Mesothelial cell of epicardium (in vitro differentiated cells): ENCODE measurements at places on chromosomes 5 and 9.
A peak's percentile ranks its signal among the peaks of the same experiment; 100 is the strongest.

DNA sequence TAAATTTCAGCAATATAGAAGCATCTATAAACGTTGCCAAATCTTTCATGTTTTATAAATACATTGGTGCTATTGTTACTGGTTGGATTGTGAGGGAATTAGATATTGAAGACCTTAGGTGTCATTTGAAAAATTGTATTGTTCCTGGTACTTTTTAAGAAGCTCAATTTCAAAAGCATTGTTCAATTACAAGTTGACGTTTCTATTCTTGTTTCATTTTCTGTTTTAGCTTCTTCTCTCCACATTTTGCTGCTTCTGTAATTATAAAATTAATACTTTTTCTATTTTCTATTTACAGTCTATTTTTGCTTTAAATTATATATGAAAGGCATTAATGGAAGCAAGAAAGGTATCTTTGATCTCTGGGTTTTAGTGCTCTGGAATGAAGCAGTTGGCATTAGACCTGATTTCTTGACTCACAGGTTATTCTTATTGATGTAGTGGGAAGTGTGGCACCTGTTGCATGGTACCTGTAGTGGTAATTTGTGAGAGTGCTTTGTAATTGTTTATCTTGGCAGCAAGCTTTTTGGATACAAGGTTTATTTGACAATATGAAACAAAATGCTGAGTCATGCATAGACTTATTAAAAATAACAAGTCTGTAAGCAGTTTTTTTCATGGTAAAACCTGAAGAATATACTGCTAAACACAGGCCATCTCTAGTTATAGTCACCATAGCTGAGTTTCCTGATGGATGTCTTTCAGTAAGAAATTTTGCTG lies 13.2 kb downstream of the MACIR start:
- H3K27ac ChIP-seq = peak overlapping the region; percentile 60
- H3K36me3 ChIP-seq = peaks cover 8% of the 10 kb centered on the region
- DNase-seq = no peak
- peaks cover 13% of the 10 kb centered on the region for H3K4me1 ChIP-seq
- no peaks in the 10 kb centered on the region for H3K27me3 ChIP-seq
- no peak overlapping the region for H3K4me3 ChIP-seq

DNA sequence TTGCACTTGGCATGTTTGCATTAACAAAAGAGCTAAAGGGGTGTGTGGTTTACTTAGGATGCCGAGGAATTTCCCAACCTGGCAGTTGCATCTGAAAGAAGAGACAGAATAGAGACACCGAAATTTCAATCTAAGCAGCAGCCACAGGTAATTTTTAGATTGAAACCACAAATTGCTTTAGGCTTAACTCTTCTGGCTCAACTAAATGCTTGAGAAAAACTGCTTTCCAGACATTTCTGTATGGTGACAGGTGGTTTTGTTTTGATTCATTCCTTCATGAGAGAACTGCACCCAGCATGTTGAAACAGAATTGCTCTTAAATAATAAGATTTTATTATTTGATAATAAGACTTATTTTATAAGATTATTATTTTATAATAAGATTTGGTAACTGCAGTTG lies 21.5 kb downstream of the SECISBP2 start:
- H3K27ac ChIP-seq = no peak overlapping the region
- no peaks in the 10 kb centered on the region for H3K4me1 ChIP-seq
- no peak overlapping the region for H3K4me3 ChIP-seq
- no peaks in the 10 kb centered on the region for H3K27me3 ChIP-seq
- peaks cover 62% of the 10 kb centered on the region for H3K36me3 ChIP-seq
- DNase-seq = no peak

- H3K36me3 ChIP-seq = no peaks in the 10 kb centered on the region
- H3K27me3 ChIP-seq = peaks cover 12% of the 10 kb centered on the region
- no peak overlapping the region for H3K4me3 ChIP-seq
- no peak overlapping the region for H3K27ac ChIP-seq
- no peak for DNase-seq
Measured at GRCh38 chr5:66377747-66378146, 218.4 kb upstream of the MAST4 start.

GRCh38 chr5:133348406-133348805 lies 263.9 kb downstream of the FSTL4 start:
- peaks cover 4% of the 10 kb centered on the region for H3K36me3 ChIP-seq
- peaks cover 16% of the 10 kb centered on the region for H3K27me3 ChIP-seq
- no peak overlapping the region for H3K4me3 ChIP-seq

DNA sequence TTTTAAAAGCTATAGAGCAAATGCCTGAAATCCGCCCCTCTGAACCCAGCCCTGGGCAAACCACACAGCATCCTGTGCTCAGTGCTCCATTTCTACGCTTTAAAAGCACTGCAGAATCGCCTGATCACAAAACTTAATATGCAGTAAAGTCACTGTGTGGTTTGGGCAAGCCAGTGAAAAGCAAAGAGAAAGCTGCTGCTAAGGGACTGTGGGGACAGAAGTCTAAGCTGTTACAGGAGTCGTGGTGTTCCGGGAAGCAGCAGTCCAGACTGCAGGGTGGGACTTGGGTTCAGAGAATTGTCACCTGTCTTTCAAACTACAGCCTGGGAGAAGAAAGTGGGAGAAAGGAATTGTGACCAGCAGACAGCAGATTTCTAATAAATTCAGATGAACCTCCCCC lies 8.2 kb downstream of the RAPGEF1 start:
- H3K36me3 ChIP-seq = peaks cover 2% of the 10 kb centered on the region
- no peaks in the 10 kb centered on the region for H3K27me3 ChIP-seq
- no peak overlapping the region for H3K4me3 ChIP-seq
- DNase-seq = no peak

- peak; percentile 40 for DNase-seq
- H3K27me3 ChIP-seq = no peaks in the 10 kb centered on the region
- peak overlapping the region; percentile 60 for H3K27ac ChIP-seq
- peaks cover 57% of the 10 kb centered on the region for H3K4me1 ChIP-seq
Measured at GRCh38 chr9:12718482-12719026, 25.4 kb downstream of the TYRP1 start.

DNA sequence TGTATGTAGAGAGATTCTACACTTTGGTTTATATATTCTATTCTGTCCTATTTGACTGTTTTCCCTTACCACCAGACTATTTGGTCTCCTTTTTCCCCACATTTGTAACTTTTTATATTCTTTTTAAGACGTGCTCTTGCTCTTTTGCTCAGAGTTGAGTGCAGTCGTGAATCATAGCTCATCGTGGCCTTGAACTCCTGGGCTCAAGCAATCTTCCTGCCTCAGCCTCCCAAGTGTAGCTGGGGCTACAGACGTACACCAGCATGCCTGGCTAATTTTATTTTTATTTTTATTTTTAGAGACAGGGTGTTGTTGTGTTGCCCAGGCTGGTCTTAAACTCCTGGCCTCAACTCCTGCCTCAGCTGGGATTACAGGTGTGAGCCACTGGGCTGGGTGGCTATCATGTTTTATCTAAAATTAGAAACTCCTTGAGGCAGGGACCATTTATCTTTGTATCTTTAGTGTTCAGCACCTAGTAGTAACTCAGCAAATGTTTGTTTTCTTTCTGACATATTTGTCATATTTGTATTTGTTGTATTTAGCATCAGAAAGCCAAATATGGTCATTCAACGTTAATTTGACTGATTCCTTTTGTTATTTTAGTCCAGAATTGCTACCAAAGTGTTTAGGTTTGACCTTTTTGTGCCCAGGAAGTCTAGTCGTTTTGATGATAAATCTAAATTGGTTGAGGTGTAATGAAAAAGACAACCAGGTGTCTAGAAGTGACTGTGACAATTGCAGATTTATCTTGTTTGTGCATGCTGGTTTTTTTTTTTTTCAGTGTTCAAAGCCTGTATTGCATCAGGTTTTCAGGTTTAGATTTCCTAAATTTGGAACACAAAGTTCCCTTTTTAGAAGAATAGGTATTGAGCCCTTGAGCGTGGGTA lies 44.3 kb downstream of the ERBIN start:
- H3K36me3 ChIP-seq = peaks cover 24% of the 10 kb centered on the region
- H3K4me3 ChIP-seq = no peak overlapping the region
- H3K4me1 ChIP-seq = peaks cover 21% of the 10 kb centered on the region
- DNase-seq = no peak

DNA sequence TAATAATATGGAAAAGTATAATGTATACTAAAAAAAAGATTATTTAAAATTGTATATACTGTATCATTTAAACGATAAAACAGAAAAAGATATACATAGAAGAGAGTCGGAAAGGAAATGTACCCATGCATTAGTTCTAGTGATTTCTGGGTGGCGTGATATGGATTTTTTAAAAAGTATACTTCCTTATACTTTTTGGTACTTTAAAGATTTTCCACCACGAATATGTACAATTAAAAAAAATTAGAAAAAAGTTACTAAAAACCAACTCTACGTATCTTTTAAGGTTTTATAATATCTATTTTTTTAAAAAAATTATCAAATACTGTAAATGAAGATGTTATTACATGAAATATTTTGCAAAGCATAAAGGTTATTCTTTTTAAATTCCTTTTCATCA lies 12.3 kb downstream of the PHF19 start:
- peaks cover 13% of the 10 kb centered on the region for H3K36me3 ChIP-seq
- no peak overlapping the region for H3K27ac ChIP-seq
- DNase-seq = no peak

DNA sequence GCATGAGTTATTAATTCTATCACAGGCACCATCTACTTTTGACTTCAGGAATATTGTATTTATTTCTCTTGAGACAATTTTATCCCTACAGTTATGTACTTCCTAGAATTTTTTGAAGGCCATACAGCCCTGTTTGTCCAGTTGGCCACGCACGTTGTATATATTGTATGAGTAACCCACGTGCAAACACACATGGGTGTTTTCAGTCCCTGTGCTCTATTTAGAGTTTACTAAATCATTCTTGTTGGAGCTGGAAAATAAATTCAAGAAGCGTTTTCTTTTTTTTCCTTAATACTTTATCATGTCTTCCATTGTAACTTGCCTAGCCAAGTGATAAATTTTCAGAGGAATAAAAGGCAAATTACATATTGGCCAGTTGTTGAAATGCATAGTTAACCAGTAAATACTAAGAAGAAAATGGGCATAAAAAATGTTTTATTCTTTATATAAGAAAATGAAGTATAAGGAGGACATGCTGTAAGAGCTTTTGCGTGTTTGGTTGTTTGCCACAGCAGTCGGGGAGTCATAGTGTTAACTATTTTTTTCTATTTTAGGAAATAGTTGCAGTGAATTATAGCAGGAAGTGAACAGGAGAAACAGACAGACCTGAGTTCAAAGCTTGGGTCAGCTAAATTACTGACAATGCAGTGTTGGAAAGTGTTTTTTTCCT lies 86.4 kb upstream of the MINAR2 start:
- no peak overlapping the region for H3K4me3 ChIP-seq
- H3K27ac ChIP-seq = no peak overlapping the region

DNA sequence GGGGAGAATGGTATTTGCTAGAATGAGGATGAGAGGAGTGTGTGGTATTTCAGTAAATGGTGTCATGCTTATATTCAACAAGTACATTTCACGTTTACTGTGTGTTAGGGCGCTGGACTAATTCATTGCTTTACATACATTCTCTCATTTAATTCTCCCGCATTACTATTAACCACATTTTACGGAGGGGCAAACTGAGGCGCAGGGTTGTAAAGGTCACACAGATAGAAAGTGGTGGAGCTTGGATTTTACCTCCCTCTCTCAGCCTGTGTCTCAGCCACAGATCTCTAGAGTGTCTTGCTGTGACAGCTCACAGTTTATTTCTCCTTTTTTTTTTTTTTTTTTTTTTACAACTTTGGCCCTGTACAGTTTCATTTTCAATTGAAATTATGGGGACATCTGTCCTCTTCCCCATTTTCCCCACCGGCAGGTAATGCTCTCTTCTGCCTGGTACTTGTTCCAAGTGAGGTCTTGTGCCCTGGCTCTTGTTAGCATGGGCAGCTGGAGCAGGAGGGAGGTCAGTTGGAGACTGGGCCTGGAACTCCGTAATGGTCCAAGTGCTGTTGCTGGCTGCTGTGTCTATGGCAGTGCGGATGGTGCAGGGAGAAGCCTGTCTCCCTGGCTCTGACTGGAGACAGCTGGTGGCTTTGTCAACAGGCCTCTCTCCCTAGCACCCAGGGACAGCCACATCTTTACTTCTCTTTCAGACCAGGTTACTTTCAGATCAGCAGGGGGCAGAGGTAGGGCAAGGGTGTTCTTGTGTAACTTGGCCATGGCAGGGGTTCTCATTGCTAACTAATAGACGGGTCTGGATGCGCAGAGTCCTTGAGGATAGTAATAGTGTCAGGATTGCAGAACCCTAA lies 20.5 kb upstream of the NDST1 start:
- no peaks in the 10 kb centered on the region for H3K36me3 ChIP-seq
- H3K4me1 ChIP-seq = peaks cover 59% of the 10 kb centered on the region
- H3K27me3 ChIP-seq = no peaks in the 10 kb centered on the region
- no peak for DNase-seq
- H3K27ac ChIP-seq = peak overlapping the region; percentile 93

- DNase-seq = no peak
- no peak overlapping the region for H3K27ac ChIP-seq
- peaks cover 6% of the 10 kb centered on the region for H3K4me1 ChIP-seq
- no peak overlapping the region for H3K4me3 ChIP-seq
Measured at GRCh38 chr9:91395553-91396471, 27.8 kb downstream of the NFIL3 start.

GRCh38 chr9:116525611-116526010 lies 161.5 kb upstream of the TRIM32 start:
- H3K4me1 ChIP-seq = no peaks in the 10 kb centered on the region
- DNase-seq = no peak
- no peak overlapping the region for H3K27ac ChIP-seq
- no peaks in the 10 kb centered on the region for H3K27me3 ChIP-seq

GRCh38 chr5:73612799-73613198 lies 13.2 kb upstream of the ARHGEF28 start:
- H3K27ac ChIP-seq = no peak overlapping the region
- H3K27me3 ChIP-seq = peaks cover 71% of the 10 kb centered on the region
- no peak overlapping the region for H3K4me3 ChIP-seq
- H3K36me3 ChIP-seq = no peaks in the 10 kb centered on the region
- no peaks in the 10 kb centered on the region for H3K4me1 ChIP-seq

DNA sequence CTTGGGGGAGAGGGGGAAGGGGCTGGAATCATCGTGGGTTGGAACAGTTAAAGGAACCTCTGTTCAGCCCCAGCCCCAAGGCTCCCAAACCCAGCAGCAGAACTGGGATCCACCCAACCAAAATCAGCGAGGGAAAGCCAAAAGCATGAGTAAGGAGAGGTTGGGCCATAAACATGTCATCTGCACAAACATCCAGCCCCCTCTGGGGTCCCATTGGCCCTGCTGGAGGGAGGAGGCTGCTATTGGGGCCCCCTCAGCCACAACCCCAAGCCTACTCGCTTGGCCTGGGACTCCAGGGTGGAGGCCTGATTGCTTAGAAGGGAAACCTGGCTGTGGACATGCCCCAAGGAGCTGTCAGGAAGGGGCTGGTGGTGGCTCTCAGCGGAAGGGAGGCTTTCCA lies 154.9 kb downstream of the FGF18 start:
- H3K27me3 ChIP-seq = peaks cover 14% of the 10 kb centered on the region
- H3K27ac ChIP-seq = no peak overlapping the region
- peaks cover 6% of the 10 kb centered on the region for H3K36me3 ChIP-seq
- no peaks in the 10 kb centered on the region for H3K4me1 ChIP-seq
- no peak for DNase-seq

DNA sequence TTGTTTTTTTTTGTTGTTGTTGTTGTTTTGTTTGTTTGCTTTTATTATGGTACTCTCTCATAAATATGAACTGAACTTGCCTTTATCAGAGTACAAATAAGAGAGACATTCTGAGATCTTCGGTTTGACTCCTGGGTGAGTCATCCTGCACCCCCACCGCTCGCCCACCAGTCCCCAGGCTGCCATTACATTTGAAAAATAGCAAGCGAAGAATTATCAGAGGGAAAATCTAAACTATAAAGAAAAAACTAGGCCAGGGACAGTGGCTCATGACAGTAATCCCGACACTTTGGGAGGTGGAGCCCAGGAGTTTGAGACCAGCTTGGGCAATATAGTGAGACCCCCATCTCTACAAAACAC lies 122.1 kb upstream of the MAP3K1 start:
- no peak overlapping the region for H3K27ac ChIP-seq
- H3K4me3 ChIP-seq = no peak overlapping the region
- peaks cover 35% of the 10 kb centered on the region for H3K4me1 ChIP-seq
